A673 (cell line): ENCODE measurements at places on chromosomes 16 and 17.

DNA sequence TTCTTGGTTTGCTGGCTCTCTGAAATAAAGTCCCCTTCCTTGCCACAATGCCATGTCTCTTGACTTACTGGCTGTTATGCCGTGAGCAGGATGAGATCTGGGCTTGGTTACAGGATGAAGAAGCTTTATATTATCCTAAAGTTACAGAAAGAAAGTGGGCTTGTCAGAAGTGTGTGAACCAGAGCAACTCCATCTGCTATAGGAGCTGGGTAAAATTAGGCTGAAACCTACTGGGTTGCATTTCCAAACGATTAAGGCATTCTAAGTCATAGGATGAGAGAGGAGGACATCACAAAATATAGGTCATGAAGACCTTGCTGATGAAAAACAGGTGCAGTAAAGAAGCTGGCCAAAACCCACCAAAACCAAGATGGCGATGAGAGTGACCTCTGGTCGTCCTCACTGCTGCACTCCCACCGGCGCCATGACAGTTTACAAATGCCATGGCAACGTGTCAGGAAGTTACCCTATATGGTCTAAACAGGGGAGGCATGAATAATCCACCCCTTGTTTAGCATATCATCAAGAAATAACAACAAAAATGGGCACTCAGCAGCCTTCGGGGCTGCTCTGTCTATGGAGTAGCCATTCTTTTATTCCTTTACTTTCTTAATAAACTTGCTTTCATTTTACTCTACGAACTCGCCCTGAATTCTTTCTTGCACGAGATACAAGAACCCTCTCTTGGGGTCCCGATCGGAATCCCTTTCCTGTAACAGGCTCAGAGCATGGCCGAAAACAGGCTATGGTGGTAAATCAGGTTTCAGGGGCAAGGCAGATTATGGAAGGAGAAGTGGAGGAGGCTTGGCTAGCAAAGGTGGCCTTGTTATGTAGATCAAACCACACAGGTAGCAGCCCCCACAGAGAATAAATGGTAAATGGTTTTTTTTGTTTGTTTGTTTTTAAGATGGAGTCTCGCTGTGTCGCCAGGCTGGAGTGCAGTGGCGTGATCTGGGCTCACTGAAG lies 81.3 kb upstream of the C16orf82 start:
- DNase-seq, result no peak

DNA sequence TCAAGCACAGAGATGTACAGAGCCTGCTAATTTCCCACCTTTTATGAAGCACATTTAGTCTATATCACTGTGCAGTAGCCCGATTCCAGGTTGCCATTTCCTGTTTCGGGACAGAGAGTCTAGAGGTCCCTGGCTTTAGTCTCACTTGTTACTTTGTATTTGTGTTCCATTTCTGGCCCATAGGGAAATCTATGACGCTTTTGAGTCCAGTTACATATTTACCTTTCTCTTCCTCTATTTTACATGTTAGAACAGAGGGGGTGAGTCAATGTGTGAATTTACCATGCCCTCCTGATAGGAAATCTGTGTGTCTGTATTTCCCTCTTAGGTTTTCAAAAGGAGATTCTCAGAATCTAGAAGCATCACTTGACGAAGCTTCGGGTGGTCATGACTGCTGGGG lies 227.1 kb upstream of the ZFHX3 start:
- no peak for DNase-seq

DNA sequence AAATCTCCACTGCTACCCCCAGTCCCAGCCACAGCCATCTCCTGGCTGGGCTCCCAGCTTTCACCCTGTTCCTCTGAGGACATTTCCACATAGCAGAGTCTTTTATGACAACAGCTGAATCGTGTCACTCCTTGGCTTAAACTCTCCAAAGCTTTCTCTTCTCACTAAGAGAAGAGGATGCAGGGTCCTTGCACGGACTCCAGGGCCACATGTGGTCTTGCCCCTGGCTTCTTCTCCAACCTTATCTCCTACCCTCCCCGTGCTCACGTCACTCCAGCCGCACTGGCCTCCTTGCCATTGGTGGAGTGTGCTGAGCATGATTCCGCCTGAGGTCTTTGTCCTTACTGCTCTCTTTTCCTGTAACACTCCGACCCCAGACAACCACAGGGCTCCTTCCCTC lies 39.9 kb upstream of the CCDC182 start:
- peak; percentile 30 for DNase-seq

DNA sequence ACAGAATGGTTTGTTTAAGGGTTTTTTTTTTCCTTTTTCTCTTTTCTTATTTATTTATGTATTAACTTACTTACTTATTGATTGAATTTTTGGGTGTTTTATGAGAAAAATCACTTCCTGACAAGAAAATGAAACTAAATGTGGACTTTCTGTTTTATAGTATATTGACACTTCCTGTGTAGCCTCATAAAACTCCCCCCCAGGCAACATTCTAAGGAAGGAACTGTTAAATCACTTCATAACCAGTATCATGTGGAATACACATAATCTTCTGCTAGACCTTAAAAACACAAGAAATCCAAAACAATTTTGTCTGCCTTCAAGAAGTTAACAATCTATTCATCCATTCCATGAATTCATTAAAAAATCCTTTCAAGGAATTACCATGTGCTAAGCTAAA lies 164.1 kb upstream of the TOM1L1 start:
- DNase-seq, result peak; percentile 48

DNA sequence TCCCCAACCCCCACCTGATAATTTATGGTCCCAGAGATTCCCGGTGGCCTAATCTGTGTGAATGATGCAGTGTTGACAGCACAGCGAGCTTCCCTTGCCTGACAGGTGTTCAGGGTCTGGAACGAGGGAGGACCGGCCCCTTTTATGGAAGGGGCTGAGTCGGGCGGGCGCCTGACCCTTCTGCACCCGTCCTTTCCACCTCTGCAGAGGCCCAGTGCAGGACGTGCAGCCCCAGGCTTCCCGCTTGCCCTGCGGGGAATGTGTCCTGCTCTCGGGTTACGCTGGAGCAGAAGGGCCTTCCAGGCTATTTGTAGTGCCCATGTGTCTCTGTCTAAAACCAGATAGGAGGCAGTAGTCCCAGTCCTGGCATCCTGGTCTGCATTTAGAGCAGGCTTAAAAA lies 16.2 kb downstream of the SMTNL2 start:
- no peak for DNase-seq

DNA sequence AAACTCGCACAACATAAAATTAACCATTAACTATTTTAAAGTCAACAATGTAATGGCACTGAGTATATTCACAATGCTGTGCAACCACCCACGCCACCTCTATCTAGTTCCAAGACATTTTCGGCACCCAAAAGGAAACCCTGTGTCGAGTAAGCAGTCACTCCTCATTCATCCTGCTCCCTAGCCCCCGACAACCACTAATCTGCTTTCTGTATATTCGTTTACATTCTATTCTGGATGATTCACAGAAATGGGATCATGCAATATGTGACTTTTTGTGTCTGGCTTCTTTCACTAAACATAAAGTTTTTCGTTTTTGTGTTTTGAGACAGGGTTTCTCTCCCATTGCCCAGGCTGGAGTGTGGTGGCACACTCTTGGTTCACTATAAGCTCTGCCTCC lies 42.2 kb upstream of the HAPSTR1 start:
- DNase-seq, result no peak

GRCh38 chr16:1141191-1141590 lies 11.7 kb upstream of the CACNA1H start:
- DNase-seq, result no peak

DNA sequence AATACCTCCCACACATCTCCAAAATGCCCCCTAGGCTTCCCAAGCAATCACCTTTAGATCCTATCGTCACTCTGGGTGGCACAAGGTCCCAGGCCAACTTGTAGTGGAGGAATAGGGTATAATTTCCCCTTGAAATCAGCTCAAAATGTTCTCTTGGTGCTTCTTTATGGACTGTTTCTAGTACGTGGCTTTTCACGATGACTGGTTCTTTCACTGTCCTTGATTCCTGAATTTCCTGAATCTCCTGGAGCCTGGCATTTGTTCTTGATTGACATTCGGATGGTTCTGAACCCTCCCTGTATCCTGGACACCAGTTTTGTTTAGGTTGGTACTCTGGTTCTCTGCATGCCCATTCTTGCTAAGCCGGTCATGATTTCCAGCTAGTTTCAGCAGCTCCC lies 6.9 kb upstream of the VPS53 start:
- DNase-seq, result no peak

DNA sequence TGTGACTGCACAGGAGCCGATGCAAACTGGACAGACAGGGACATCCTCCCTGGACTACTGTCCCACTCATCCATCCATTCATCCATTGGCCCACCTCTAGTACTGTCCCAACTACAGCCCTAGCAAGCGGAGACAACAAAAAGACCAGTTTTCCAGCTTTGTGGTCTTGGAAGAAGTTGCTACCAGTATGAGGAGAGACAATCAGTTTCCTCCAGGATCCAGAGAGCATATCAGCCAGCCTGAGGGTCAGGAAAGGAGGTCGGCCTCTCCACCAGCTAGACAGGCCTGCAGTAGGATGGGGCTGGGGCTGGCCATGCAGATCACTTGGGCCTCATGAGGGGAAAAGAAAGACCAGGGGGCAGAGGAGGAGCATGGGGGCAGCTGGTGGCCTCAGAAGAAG lies 16.8 kb downstream of the KRT33A start:
- DNase-seq, result no peak

- DNase-seq, result no peak
Measured at GRCh38 chr17:40450175-40450574, 6.9 kb downstream of the IGFBP4 start.

DNA sequence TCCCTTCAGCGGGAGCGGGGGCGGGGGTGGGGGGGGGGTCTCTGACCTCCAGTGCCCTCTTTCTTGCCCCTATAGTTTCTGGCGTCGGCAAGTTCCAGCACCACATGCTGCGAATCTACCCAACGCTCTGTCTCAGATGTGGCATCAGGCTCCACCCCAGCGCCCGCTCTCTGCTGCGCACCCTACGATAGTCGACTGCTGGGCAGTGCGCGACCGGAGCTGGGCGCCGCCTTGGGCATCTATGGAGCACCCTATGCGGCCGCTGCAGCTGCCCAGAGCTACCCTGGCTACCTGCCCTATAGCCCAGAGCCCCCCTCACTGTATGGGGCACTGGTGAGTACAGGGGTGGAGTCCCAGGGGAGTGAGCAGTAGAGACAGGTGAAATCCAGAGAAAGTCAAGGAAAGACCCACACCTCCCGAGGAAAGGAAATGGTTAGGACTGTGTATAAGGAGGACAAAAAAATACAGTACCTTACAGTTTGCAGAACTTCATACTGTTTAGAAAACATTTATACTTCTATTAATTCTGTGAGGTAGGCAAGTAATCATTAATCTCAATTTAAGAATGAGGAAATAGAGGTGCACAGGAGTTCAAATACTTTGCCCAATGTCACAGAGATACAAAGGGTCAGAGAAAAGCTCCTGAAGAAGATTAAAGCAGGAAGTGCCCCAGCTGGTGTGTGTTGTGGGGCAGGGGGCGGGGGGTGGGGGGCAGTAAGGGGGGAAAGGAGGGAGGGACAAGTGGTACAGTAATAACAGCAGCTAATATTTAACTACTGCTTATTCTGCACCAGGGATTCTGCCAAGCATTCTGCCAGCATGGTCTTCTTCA lies 2.5 kb downstream of the IRX6 start:
- DNase-seq, result no peak

- no peak for DNase-seq
Measured at GRCh38 chr16:2172688-2173335, 17.2 kb downstream of the TRAF7 start.

GRCh38 chr17:77124192-77124889 lies 16.4 kb upstream of the SEC14L1 start:
- no peak for DNase-seq

- no peak for DNase-seq
Measured at GRCh38 chr16:12497526-12497925, 306.2 kb downstream of the CPPED1 start.

DNA sequence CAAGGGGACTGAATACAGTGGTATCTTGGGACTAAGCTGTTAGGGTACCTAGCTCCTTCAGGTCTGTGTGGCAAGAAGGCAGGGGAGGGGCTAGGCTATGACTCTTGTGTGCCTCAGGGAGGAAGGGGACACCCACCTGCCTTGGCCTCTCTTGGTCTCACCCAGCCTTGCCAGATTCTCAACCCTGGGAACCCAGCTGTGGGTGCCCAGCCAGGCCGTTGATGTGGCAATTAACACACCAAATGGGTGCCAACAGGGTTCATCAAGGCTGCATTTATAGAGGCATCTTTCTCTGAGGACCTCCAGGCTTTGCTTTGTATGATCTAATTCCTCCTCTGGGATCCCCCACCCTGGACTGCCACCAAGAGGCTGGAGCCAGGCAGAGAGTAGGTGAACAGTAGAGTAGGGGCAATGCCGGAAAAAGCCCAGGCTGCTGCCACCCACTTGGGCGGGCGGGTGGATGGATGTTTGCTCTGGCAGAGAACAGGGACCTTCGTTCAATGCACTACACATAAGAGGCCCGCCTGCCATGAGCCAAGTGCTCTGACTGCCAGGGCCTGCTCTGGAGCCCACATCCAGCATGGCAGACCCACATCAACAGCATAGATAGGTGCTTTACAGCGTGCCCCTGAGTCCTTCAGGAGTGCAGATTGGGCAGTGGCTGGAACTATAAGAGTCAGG lies 3.2 kb upstream of the ASB16 start:
- no peak for DNase-seq

GRCh38 chr16:87661561-87661960 lies 59.3 kb downstream of the JPH3 start:
- DNase-seq, result peak; percentile 21

- no peak for DNase-seq
Measured at GRCh38 chr17:49752508-49752907, 11.4 kb downstream of the FAM117A start.

- no peak for DNase-seq
Measured at GRCh38 chr17:72531729-72532128, 410.9 kb downstream of the SOX9 start.

DNA sequence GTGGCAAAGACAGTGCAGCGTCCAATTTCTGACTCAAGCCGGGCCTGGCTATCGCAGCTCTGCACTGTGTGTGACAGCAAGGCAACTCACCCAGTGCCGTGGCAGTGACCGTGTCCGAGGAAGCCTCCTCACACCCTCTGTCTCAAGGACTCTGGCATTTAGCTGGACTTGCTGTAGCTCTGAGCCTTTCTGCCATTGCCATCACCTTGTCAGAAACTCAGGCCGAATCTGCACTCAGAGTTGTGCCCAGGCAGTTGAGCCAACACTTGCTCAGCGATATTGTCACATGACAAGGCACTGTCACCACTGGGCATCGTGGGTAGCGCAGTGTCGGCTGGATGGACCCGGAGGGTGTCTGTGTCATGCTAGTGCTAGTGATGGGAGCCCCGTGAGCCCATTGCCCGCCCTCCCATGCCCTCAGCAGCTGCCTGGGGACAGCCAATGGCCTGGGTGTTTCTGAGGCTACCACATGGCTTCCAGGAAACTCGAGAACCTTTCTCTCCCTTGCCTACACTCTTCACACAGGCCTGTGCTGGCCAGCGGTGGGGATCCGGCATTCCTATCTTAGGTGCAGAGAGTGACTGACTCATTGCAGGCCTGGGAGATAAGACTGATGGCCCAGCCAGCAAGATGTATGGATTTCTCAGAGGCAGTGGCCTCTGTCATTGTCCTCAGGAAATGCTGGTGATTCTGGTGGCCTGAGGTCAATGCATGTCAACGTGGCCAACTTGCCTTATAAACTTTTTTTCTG lies 22.1 kb upstream of the STH start:
- DNase-seq, result no peak

GRCh38 chr16:82008957-82009592 lies 2.2 kb downstream of the SDR42E1 start:
- DNase-seq, result no peak
